ENCODE measurements at places on chromosomes 16 and 17. TPM values are rescaled to one million over a fixed set of nuclear protein-coding genes. Genes with fewer than 3 reads are reported as not detected.

The CBX2 gene
- 15.5 TPM for total RNA-seq

The COL1A1 gene
- total RNA-seq: 6.5 TPM

The ASPHD1 gene
- total RNA-seq: 27.5 TPM

The CDC6 gene
- total RNA-seq: 52.5 TPM

The TBKBP1 gene
- total RNA-seq: 5.4 TPM

The STAT5A gene
- 5.6 TPM for total RNA-seq
